ENCODE measurements at places on chromosomes 5 and 9.

- DNase-seq = no peak
These were observed 972.6 kb upstream of the SEMA6A start for GRCh38 chr5:117547192-117547591.

DNA sequence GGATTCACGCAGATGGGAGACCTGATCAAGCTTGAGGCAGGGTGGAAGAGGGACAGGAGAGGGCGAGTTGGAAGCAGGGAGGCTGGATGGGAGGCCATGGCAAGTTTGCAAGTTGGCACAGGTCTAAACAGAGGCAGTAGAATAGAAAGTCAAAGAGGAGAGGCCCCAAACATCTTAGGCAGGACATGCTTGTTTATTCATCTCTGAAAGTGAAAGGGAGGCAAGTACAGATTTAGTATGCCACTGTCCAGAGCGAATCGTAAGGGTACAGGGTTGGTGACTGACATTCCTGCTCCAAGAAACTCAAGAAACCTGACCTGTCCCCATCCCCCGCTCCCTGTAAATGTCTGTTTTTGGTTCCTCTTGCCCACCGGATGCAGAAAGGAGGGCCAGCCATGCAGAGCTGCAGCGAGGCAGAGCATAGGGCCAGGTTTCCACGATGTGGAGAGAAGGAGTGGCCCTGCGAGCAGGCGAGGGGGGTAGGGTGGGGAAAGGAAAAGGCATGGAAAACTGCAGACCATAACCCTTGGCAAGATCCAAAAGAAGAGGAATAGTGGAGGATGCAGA lies 96.2 kb upstream of the BOD1 start:
- DNase-seq = no peak

DNA sequence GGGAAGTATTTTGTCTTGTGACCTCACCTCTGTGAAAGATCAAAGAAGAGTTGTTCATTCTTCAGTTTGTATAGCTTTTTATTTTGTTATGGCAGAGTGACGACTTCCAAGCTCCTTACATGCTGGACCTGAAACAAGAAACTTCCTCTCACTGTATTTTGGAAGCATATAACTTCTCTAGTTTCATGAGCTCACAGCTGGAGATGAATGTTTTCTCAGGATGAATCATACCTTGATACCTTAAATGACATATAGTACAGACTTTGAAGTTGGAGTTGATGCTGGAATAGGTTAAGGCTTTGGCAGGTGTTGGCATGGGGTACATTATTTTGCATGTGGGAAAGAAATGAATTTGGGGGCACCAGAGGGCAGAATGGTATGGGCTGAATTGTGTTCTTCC lies 112.5 kb downstream of the SLC25A46 start:
- no peak for DNase-seq

- no peak for DNase-seq
These were observed 289.5 kb upstream of the TYRP1 start for GRCh38 chr9:12403721-12404120.

GRCh38 chr5:160685695-160686094 lies 166.3 kb downstream of the ATP10B start:
- no peak for DNase-seq

DNA sequence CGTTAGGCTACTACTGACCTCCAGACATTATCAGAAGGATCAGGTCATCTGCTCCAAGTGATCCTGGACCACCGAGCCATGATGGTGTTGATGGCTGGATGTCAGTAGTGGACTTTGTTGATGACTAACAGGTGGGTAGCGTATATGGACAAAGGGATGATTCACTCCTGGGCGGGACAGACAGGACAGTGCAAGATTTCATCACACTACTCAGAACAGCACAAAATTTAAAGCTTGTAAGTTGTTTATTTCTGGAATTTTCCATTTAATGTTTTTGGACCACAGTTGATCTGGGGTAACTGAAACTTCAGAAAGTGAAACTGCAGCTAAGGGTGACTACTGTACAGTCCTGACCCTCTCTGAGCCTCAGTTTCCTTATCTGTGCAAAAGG lies 12.7 kb downstream of the PDGFRB start:
- no peak for DNase-seq

- DNase-seq = no peak
These were observed 795 bp upstream of the STOML2 start for GRCh38 chr9:35103660-35104191.

GRCh38 chr5:72036951-72037350 lies 70.3 kb upstream of the MAP1B start:
- DNase-seq = no peak

DNA sequence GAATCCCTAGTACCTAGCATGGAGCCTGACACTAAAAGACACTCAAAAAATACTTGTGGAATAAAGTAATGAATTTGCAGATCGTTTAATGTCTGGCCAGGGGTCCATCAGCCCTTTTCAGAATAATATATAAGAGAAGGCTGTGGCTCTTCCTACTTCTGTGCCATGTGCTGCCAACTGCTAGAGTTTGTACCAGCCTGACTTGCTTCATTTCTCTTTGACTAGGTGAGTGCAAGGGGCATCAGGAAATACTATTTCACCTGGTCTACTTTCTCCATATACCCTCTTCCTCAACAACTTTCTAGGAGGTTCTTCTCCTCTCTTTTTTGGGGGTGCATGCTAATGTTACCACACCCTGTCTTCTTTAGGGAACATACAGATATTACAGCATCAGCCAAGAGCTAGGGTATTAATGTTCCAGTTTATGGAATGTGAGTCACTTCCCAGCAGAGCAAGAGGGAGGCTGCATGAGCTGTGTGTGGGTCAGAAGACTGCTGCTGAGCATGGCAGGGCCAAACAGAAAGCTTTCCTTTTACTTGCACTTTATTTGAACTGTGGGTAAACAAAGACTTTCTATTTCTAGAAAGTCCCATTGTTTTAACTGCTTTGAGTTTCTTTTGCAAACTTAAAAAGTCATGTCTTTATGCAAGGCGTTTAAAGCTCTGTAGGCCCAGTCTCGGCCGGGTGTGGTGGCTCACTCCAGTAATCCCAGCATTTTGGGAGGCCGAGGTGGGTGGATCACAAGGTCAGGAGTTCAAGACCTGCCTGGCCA lies 158.9 kb downstream of the ADAMTSL1 start:
- no peak for DNase-seq

DNA sequence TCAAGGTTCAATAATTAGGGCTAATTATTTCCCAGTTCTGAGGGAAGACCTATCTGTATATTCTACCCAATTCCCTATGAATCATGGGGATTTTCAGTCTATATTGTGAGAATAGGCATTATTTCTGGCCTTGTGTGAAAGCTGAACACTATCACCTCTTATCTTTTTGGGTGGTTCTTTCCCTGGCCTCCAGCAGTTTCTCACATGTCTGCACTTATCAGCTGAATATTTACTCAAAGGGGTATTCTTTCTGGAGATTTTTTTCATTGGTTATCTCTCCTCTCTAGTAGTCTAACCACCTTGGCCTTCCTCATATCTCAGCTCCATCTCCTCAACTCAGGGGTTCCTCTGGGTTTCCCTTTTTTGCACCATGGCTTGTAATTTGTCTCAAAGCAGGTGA lies 64.9 kb upstream of the LIFR start:
- DNase-seq = no peak

GRCh38 chr9:121738968-121739367 lies 87.5 kb downstream of the DAB2IP start:
- DNase-seq = no peak

- DNase-seq = no peak
These were observed 16.4 kb downstream of the LNPEP start for GRCh38 chr5:96952118-96952750.

DNA sequence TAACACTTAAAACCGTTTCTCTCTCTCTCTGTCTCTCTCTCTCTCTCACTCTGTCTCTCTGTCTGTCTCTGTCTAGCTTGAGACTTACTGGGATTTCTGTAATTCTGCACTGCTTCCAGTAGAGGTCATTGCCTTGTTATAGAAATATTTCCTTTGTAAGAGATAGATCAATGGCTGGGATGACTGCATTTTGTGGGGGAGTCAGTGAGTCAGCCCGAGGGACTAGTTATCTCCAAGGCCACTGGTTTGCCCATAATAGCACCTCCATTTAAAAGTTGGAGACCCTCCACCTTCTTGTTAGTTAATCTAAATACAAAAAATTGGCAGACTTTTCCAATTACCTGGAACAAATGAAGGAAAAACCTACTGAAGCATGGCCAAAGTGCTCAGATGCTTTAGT lies 547.2 kb downstream of the LRRC70 start:
- no peak for DNase-seq

DNA sequence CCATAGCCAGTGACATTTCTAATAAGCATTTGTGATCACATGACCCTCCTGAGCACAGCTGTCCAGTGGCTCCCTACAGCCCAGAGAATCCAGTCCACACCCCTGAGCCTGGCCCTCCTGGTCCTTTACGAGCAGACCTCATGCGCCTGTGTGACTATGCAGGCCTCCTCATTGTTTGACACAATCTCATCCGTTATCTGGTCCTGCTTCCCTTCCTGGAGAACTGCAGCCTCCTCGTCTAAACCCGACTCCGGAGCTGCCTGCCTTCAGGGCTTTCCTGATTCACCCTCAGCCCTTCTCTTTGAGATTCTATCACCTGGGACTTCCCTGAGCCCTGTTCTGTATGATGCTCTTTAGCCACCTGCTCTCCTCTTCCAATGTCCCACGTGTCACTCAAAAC lies 79.7 kb downstream of the GPR21 start:
- DNase-seq = no peak

- DNase-seq = no peak
These were observed 37.6 kb upstream of the MAST4 start for GRCh38 chr5:66558560-66558959.

DNA sequence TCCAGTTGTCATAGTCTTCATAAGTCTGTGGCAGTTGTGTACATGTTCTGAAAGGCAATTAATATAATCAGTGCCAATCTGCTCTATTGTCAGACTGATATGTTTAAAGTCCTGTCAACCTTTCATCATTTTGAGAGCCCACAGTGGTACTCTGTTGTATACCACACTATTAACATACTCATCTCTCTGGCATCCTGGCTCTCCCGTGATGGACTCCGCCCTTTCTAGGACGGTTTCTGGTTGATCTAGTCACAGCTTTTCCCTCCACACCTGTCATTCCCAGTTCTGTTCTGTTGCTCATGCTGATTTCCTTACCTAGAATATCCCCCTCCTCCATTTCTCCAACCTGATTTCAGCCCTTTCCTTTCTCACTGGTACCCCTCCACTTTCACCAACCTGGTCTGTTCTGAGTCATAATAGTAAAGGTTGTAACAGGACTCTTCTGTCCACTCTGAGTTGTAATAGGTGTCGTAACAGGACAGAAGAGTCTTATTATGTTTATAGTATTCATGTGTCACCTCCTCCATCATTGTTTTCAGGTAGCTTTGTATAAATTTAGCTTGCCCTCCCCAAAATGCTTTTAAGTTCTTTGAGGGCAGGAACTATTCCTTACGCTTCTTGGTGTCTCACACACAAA lies 4.1 kb downstream of the PTCD2 start:
- DNase-seq = no peak

DNA sequence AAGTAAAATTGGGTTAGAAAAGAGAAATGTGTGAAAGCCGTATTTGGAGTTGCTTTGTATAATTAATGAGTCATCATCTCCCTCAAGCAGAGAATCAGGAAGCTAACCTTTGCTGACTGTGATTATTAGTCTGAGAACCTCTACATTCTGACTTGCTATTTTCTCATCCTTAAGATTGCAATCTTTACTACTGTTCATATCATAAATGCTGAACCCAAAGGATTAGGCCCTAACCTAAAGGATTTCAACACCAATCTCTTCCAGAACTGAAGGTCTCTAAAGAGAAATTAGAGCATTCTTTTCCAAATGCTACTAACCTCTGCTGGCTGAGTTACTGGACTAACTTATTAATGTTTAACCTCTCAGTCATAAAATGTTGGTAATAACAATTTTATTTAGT lies 538.1 kb upstream of the MEF2C start:
- no peak for DNase-seq

DNA sequence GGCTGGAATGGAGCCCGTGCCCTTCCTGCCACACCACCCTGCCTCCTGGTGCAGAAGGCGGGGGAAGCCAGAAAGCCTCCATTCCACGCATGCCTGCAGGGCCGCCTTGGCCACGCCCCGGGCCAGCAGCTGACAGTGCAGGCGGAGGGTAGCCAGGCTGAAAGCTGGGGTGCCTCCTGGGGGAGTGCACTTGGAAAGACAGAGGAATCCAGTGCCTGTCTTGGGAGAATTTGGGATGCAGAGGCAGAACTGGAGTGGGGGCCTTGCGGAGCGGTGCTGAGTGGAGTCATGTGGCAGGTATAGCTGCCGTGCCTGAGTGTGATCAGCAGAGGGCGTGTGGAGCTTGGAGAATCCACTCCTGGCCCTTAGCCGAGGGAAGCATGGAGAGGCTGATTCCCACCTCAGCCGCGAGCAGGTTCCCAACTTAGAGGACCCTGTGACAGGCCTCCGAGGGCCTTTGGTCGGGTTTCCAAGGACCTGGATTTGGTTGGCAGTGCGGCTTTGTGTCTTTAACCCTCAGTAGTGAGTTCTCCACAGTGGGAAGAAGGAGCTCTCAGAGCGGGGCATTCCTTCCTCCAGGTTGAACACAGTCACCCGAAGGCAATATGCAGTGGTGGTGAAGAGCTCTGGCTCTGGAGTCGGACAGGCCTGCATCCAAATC lies 9.1 kb upstream of the URM1 start:
- DNase-seq = peak; percentile 37

DNA sequence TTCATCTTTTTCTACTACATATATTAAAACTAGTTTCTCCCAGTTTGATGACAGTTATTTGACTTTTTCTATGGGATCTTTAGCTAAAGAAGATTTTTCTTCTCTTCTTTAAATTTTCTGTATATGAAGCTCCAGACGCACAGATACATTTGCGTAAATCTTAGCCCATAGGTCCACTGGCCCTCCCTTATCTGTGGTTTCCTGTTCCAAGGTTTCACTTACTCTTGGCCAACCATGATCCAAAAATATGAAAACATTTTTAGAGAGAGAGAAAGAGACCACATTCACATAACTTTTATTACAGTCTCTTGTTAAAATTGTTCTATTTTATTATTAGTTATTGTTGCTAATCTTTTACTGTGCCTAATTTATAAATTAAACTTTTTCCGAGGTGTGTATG lies 270.2 kb upstream of the DAPK1 start:
- no peak for DNase-seq

DNA sequence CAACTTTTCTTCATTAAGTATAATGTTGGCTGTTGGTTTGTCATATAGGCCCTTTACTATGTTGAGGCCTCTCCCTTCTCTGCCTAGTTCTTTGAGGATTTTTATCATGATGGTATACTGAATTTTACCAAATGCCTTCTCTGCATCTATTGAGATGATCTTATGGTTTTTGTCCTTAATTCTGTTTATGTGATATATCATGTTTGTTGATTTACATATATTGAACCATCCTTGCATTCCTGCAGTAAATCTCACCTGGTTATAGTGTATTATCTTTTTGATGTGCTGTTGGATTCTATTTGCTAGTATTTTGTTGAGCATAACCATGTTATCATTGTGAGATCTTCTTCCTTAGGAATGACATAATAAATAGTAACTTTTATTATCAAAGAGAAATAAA lies 362.9 kb downstream of the CCDC171 start:
- DNase-seq = no peak

GRCh38 chr9:121635300-121635876 lies 16.0 kb upstream of the DAB2IP start:
- DNase-seq = no peak

- no peak for DNase-seq
These were observed 162.2 kb downstream of the SREK1 start for GRCh38 chr5:66306105-66306843.

- DNase-seq = no peak
These were observed 5.7 kb downstream of the IL3 start for GRCh38 chr5:132065951-132066701.

GRCh38 chr5:61055434-61056006 lies 106.7 kb downstream of the SMIM15 start:
- DNase-seq = no peak

Data from T-cell (primary cell).